Stimulated activated naive CD8-positive, alpha-beta T cell treated with anti-CD3 and anti-CD28 coated beads, Interleukin-15, amount 100 ng/mL, for 72 hours (primary cell): ENCODE measurements at places on chromosomes 2 and 18.
A peak's percentile ranks its signal among the peaks of the same experiment; 100 is the strongest.

- no peak for DNase-seq
Observed at GRCh38 chr2:111053825-111054515, 66.7 kb upstream of the BCL2L11 start.

- no peak for DNase-seq
Observed at GRCh38 chr2:138223319-138223718, 259.0 kb downstream of the HNMT start.

DNA sequence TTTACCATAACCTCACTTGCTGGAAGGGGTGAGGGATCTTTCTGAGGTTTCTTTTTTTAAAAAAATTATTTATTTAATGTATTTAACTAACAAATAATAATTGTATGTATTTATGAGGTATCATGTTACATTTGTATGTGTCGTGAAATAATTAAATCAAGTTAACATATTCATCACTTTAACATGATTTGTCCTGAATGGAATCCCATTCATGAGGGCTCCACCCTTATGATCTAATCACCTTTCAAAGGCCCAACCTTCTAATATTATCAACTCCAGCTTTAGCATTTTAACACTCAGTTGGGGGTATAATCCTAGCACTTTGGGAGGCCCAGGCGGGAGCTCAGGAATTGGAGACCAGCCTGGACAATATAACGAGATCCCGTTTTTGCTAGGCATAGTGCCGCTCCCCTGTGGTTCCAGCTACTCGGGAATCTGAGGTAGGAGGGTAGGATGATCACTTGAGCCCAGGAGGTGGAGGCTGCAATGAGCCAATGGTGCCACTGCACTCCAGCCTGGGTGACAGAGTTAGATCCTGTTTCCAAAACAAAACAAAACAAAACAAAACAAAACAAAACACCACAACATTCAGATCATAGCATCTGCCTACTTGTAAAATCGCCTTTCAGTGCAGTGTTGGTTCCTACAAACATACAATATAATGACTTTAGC, 1.1 kb upstream of the TAF4B start:
- DNase-seq, result no peak

- DNase-seq, result no peak
Observed at GRCh38 chr18:4888251-4889040, 308.6 kb downstream of the AKAIN1 start.

DNA sequence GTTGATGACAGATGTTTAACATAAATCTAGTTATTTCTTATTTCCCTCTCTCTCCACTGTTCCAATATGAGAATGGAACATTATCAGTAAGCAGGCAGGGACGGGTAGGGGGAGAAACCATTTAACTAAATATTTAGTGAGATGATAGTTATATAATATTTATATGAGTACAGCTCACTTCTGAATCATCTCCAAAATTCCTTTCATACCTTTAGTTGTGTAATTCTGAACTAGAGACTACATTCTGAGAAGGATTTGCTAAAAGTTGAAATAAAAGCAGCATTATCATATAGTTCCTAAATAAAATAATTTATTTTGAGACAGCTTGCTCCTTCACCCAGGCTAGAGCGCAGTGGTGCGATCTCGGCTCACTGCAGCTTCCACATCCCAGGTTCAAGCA, 41.4 kb downstream of the B4GALT6 start:
- DNase-seq, result no peak

DNA sequence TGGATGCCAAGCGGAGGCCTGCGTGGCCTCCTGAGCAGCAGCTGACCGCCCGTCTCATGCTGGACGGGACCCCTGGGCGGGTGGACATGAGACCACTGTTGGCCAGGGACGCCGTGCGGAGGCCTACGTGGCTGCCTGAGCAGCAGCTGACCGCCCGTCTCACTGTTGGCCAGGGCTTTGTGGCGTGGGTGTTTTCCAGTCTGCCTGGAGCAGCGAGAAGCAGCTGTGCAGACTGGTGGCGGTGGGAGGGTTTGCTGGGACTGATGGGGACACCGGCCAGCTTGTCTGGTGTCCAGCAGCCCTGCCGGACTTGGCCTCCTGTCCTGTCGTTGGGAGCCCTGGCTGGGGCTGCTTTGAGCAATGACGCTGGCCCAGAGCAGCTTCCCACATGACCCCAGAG, 5.8 kb upstream of the D2HGDH start:
- no peak for DNase-seq

DNA sequence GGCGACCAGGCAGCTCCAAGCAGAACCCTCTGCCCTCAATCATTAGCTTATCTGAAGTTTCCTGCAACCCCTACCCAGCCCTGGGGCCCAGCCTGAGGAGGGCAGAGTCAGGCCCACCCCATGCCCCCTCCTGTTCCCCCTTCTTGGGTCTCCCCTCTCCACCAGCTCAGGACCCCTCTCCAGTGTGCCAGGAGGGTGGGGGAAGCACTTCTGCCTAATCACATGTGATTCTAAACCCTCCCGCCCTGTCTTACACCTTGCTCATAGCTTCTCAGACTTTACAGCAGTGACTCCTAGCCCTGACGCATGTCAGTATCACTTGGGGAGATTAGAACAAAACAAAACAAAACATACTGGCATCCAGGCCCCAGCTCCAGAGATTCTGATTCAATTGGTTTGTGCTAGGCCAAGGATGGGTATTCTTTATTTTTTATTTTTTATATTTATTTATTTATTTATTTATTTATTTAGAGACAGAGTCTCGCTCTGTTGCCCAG, 42.5 kb upstream of the ASAP2 start:
- no peak for DNase-seq

DNA sequence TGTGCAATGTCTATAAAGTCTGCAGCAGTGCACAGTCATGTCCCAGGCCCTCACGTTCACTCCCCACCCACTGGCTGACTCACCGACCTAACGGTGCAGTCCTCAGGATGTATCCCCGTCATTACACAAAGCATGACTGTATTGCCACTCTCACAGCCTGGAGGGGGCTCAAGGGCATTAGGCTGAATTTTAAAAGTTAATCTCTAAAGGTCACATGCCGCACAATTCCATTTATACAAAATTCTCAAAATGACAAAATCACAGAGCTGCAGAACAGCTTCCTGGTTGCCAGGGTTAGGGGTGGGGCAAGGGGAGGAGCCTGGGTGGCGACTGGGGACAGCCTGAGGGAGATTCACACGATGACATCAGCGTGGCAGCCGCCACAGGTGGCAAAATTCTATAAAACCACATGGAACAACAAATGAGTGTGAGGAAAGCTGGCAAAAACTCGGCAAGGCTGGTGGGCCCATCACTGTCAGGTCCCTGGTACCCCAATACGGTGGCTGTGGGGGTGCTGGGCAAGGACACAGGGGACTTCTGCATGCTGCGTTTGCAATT, 97.6 kb downstream of the NDUFA10 start:
- peak; percentile 62 for DNase-seq

- no peak for DNase-seq
Observed at GRCh38 chr2:50069454-50069853, 915.1 kb upstream of the FSHR start.

GRCh38 chr2:42937171-42937875, 144.9 kb upstream of the HAAO start:
- no peak for DNase-seq

DNA sequence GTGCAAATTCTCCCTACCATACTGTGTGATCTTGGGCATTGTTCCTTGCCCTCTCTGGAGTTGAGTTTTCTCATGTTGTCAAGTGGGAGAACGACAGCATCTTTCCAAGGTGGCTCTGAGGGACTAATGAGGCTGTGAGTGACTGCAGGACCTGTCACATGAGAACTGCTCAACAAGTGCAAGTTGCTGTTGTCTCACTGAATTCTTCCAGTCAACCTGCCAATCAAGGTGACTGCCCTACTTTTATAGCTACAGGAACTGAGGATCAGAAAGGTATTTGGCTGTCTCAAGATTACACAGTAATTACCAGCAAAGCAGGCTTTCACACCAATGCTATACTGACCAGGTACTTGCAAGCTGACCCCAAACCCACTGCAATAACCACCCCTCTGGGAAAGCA, 137.6 kb downstream of the MTCL1 start:
- DNase-seq, result no peak

- DNase-seq, result no peak
Observed at GRCh38 chr2:27796791-27797765, 25.6 kb downstream of the MRPL33 start.

DNA sequence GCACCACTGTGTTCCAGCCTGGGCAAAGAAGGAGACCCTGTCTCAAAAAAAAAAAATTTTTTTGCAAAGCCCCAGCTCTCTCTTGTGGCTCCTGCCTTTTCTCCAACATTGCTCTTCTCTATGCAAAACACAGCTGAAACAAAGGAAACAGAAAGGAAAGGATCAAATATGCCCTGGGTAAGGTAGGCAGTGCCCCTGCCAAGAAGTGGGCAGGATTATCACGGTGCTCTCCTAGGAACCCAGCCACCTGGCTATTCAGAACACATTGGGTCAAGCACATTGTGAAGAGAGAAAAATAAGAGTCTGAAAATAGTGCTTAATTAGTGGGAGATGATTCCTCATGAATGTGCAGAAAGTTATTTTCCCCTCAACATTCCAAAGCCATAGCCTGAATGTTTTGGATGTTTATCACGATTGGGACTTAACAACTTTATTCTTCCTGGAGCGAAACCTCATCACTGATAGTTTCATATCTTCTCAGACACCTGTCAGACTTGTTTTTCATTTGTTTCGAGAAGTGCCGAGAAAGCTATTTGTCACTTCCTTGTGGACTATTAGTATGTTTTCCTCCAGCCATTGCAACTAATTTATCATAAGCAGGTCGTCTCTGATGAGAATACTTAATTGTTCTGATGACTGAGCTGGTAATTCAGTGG, 42.7 kb upstream of the RPL31 start:
- DNase-seq, result no peak

GRCh38 chr2:152452256-152452973, 117.4 kb downstream of the FMNL2 start:
- no peak for DNase-seq
